ENCODE measurements at places on chromosomes 12 and 14.

- no peak for DNase-seq
Observed at GRCh38 chr12:64123448-64123847, 98.6 kb downstream of the KICS2 start.

GRCh38 chr12:75894965-75895754 is 136.4 kb downstream of the PHLDA1 start:
- DNase-seq, result no peak

DNA sequence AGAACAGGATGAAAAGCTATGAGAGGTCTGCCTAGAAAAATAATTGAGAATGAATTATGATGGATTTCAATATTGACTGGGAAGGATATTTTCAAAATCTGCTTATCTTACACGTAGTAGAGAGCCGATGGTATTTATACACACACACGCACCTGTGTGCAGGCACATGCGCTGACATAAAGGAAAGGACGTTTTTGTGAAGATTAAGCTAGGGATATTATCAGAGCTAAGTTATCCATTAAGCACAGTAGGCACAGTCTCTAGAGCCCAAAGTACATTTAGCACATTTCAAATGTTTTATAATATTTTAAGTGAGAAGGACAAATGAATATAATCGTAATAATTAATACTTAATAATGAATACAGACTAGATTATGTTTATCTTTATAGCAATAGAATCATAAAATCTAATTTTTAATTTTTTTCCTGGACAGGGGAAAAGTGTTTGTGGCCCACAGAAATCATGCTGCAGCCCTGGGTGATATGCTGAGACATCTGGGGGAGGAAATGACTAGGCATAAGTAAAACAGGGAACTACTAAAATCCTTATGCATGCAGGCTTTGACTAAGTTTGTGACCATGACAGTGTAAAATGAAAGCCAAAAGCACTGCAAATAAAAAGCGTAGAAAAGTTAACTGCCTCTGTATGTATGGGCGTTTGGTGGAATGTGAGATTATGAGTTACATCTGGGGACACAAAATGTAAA is 146.1 kb downstream of the KITLG start:
- DNase-seq, result no peak

GRCh38 chr14:64059454-64060198 is 206.8 kb downstream of the SYNE2 start:
- DNase-seq, result no peak

- DNase-seq, result no peak
Observed at GRCh38 chr12:110199339-110200123, 75.4 kb downstream of the IFT81 start.

All from esophagus squamous epithelium (tissue), 5 donors.